Umbilical cord (tissue), 2 donors: ENCODE measurements at places on chromosomes 6 and 20. TPM values are rescaled to one million over a fixed set of nuclear protein-coding genes. Genes with fewer than 3 reads are reported as not detected.

The OOEP gene
- not detected for total RNA-seq

The RHAG gene
- not detected for total RNA-seq

The SLPI gene
- 2.4 TPM for total RNA-seq

The SLC17A3 gene
- 6.7 TPM for total RNA-seq

The GPSM3 gene
- total RNA-seq, result 1.2 TPM

The C20orf204 gene
- total RNA-seq, result 1.2 TPM

The C20orf141 gene
- total RNA-seq, result not detected

The FOXS1 gene
- total RNA-seq, result 0.72 TPM

The ZSWIM1 gene
- 3.1 TPM for total RNA-seq

The ARMC2 gene
- total RNA-seq, result 3.1 TPM

The ZNF217 gene
- total RNA-seq, result 14.7 TPM

The DNAAF9 gene
- 15.4 TPM for total RNA-seq

The STX11 gene
- 17.8 TPM for total RNA-seq
